ENCODE measurements at places on chromosomes 2 and 18. TPM values are rescaled to one million over a fixed set of nuclear protein-coding genes. Genes with fewer than 3 reads are reported as not detected.

DNA sequence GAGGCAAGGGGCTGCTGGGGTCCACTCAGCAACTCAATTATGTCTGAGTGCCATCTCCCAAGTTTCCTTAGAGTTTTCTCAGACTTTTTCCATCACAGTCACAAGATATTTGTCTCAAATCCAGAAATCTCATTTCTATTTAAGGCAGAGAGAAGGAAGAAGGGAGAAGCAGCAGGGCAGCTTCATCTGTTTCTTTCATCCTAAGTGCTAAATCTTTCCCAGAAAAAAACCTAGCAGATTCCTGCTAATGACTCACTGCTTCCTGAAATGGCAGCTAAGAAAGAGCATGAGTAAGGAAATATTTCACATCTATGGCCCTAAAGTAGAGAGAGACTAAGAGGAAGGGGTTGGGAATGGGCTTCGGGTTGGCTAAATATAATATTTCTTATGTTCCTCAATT is 88.0 kb downstream of the KYNU start:
- peak; percentile 75 for DNase-seq

DNA sequence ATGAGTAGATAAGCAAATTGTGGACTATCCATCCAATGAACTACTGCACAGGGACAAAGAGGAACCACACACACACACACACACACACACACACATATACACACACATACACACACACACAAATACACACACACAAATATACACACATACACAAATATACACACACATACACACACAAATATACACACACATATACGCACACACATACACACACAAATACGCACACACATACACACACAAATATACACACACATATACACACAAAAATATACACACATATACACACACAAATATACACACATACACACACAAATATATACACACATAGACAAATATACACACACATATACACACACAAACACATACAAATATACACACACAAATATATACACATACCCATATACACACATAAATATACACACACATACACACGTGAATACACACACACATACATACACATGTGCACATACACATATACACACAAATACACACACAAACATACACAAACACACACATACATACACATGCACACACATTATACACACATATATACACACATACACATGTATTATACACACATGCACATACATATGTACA is 19.8 kb upstream of the EFHD1 start:
- DNase-seq, result no peak

Gene MRPL30
- 31.9 TPM for total RNA-seq

DNA sequence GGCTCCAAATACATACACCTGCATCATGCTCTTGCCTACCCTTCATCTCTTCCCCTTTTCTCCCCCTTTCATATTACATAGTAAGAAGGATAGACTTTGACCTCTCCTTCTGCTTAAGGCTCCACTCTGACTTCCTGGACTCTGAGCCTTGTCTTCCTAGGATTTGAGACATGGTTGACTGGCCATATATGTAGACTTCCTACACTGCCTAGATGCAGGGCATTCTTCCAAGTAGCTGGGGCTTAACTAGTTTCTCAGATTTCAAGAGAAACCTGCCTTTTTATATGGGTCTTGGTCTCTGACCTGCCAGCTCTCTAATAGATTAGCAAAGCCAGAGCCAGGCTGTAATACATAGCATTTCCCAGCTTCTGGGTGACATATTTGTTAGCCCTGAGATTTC is 35.4 kb upstream of the CYP26B1 start:
- DNase-seq, result no peak

DNA sequence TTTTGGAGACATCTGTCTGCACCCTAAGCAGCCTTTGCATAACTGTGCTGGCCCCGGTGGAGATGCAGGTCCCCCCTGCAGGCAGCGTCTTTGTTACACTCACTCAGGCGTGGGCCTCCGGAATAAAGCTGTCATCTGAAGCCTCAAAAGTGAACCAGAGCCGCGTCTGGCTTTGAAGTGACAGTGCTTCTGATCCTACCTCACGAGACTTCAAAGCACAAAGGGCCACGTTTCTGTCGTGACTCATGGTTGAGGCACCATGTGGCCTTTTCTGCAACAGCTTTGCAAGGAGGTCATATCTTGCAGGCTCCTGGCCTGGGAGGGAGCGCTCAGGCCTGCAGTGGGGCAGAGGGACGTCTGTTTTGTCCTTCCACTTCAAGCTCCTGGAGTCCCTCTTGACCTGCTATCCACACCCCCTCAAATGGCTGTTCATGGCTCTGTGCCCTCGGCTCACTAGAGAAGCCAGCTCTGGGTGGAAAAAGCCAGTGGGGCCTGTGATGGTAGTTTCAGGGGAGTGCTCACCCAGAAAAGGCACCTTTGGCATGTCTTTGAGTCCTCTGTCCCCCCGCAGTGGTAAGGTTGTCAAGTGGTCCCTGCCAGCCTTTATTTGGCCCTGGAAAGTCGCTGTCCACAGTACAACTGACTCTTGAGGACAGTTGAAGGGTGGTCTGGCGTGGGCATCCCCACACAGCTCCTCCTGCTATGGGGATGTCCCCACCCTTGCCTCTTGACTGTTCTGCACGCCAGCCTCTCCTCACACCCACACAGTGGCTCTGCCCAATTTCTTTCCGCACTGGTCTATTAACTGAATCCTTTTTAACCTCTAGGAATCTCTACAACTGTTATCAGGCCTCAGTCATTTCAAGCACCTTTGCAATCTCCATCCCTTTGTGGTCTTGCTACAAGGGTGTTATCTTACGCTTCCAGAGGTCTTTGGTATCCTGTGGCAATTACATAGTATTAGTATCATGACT is 19.3 kb downstream of the GPR55 start:
- no peak for DNase-seq

Gene VAMP8
- total RNA-seq, result 35.3 TPM

Gene TBR1
- total RNA-seq, result not detected

DNA sequence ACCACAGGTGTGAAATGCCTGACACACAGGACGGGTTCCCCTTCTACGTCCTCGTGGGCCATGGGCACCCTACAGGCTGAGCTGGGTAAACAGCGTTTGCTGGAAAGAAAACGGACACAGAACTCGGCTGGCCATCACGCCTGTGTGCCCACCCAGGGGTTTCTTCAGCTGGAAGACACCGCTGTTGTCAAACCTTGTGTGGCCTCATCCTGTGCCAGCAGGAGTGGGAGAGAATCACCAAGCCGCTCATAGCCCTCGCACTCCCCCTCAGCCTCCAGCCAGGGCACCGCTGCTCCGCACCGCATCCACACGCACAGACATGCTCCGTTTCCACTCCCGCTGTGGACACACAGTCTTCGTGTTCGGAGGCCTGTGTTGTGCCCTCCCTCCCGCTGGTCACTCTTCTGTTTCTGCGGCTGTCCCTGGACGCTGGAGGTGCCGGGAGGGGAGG is 161.4 kb downstream of the PXDN start:
- no peak for DNase-seq

DNA sequence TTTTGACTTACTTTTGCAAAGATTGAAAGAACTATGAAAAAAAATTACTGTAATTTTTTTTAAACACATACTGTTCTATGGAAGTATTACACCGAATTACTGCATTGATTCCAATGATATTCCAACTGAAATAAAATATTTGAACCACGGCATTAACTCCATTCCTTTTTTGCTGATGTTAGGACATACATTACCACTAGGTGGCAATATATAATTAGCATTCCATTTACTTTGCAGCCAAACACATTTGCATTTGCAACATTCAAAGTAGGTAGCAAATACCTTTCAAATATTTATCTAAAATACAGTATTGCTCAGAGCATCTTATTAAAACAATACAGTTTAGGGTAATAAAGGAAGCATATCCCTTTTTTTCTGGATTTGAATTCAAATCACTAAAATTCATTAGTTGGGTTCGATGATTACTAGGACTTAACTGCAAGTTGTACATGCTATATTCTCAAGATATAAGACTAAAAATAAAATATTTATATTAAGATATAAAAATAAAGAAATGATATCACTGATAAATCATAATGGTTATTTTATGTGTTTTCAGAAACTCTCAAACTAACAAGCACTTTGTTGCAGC is 31.3 kb downstream of the LANCL1 start:
- DNase-seq, result no peak

Gene MSTN
- not detected for total RNA-seq

DNA sequence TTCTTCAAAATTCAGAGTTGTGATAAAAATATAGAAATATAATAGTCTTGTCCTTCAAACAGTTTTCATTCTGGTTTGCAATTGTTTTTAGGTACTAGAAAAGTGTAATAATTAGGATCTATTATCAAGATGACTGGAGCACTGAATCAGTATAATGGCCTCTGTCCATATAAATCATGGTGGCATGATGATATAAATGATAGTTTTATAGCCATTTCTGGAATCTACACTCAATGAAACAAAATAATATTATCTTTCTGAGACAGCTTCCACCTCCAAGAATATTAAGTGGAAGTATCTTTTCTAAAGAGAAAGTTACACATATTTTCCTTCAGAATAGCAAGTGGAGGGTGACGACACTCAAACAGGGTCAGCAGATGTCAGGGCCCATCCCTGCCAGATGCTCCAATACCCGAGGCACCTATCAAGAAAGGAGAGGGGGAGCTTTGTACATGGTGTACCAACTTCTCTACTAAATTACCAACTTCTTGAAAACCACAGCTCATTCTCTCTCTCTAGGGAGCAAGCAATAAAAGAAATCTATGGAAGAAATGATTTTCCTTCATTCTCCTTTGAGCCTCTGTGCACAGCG is 882.7 kb upstream of the CHAC2 start:
- DNase-seq, result no peak

GRCh38 chr18:3329471-3329870 is 67.5 kb downstream of the MYL12B start:
- DNase-seq, result no peak

DNA sequence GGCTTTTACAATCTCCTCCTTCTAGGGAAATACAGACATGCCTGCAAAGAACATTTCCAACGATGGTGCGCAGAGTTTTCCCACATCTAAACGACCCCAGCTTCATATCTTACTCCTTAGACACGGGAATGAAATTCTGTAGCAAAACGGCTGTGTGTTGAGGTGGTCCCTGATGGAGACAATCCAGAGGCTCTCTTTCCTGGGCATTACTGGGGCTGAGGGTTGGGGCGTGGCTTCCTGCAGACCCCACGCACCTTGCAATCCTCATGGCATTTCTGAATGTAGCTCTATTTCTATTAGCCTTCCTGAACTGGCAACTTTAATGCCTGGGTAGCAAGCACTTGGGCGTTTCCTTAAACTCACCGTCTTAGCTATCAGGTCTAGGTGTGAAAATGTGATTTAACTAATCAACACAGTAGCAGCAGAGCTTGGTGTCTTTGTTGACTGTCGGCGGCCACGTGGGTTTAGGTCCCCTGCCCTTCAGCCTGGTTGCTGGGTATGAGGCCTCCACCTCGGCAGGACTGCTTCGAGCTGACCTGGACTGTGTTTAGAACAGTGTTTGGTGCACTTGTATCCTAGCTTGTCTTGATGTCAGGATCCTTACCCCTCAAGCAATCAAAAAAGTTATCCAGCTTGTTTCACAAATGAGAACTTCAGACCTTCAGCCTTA is 242.8 kb downstream of the GBX2 start:
- DNase-seq, result no peak

GRCh38 chr18:53796040-53796729 is 428.3 kb downstream of the MBD2 start:
- peak; percentile 91 for DNase-seq

GRCh38 chr2:28602751-28603639 is 107.1 kb downstream of the PLB1 start:
- no peak for DNase-seq

- DNase-seq, result no peak
These were observed 704.6 kb downstream of the SATB2 start for GRCh38 chr2:198753101-198753500.

DNA sequence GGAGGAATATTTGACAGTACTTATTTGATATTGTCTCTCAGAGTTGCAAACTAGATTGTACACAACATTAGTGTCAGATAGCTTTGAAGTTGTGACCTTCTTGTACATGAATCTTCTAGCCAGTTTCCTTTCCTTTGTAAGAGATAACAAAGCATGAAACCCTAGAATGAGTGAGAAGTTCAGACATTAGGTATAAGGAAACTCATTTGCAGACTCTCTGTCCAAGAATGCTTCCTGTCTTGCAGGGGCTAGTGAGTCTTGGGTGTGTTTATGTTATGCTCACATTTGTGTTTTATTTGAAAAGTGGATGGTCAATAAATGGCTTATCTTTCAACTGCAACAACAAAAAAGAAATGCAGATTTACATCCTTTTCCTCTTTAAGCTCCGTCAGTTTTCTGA is 1.4 kb downstream of the BOD1L2 start:
- no peak for DNase-seq

DNA sequence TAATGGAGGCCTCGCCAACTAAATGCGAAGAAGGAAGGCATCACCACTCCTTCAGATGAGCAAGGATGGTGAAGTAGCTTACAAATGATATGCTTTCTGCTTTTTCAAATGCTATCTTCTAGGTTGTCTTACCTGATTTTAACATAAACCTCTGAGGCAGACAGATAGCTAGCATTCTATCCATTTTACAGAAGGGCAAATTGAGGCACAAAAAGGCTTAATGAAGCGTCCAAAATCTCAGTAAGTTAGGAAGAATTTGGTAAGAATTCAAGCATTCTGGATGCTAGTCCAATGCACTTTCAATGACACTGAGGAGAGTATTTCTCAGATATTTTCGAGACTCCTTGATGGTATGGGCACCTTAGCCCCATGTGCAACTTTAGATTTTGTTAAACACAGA is 81.8 kb downstream of the LRP2 start:
- no peak for DNase-seq

Gene SERPINB13
- not detected for total RNA-seq

GRCh38 chr2:100940240-100940639 is 61.8 kb upstream of the RPL31 start:
- no peak for DNase-seq

- no peak for DNase-seq
These were observed 57.8 kb upstream of the SPP2 start for GRCh38 chr2:233992513-233993217.

Gene PPP1R1C
- total RNA-seq, result 1.2 TPM

- peak; percentile 63 for DNase-seq
These were observed at the start of gene MPP4 for GRCh38 chr2:201698588-201699226. Gene MPP4, minus strand, starts transcription at chr2:201698644. Its CDS starts 4,690 bp downstream, at chr2:201693954.

DNA sequence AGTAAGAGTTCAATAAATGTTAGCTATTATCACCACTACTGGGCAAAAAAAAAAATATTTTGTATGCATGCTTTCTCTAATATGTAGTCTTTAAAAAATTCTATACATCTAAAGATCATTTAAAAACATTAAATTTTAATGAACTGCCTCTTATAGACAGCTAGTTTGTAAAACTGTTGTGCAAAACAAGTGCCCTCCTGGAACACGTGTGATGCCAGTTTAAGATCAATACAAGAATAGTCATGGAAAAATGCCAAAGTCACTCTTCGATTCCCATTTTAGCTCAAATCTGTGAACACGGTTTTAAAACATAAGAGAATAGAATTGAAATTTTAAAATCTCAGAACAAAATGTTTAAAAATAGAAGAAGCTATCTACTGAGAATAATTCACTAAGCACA is 242.5 kb upstream of the SMAD7 start:
- DNase-seq, result no peak

DNA sequence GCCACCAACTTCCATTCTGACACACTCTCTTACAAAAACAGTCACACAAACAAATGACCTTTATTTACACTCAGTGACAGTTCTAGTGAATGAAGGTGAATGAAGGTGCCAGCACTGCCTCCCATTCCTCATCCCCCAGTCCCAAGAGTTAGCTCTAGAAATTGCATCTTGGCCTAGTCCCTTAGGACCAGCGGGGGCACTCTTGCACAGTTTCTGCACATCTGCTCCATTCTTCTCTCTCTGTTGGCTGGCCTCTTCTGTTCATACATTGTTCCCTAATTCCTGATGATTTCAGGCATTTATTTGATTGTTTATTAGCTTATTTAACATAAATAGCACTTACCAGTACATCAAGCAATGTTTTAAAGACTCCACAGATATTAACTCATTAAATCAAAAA is 30.9 kb downstream of the GAREM1 start:
- no peak for DNase-seq
